ENCODE measurements at places on chromosomes 13 and 19.

DNA sequence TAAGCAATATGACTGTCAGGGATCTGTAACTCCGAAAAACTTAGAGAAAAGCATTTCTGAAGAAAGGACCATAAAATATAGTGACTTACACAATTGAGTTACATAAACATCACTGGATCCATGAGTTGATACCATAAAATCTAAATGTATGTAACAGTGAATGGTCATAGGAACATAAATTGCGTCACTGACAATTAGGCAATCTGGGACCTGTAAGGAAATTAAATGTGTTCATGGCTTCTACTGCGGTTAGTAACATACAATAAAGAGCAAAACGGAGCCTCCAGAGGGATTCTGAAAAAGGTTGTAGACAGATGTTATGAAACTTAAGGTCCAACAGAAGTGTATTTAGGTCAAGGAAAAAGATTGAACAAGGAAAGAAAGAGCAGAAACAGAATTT lies 27.1 kb downstream of the POU4F1 start:
- no peak for DNase-seq

GRCh38 chr13:98399756-98400155 lies 177.2 kb downstream of the STK24 start:
- DNase-seq: no peak

- no peak for DNase-seq
Observed at GRCh38 chr19:5445561-5446055, 9.6 kb upstream of the ZNRF4 start.

DNA sequence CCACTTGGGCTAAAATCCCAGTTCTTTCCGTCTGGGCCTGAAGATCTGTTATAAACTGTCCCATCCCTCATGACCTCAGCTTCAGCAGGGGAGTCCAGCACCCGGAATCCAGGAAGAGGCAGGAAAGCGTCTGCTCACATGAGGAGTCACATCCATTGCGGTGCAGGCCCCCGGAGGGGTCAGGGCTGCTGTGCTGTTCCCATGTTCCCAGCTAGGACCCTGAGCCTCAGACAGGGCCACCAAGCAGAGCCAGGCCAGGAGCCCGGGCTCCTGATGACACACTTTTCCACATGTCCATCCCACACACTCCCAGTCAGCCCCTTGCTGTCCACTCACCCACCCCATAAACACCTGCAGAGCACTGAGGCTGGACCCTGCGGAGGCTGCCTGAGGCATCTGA lies 45.3 kb upstream of the VSTM2B start:
- no peak for DNase-seq

GRCh38 chr13:79581870-79582315 lies 100.9 kb downstream of the NDFIP2 start:
- no peak for DNase-seq

GRCh38 chr13:113670541-113670940 lies 3.5 kb downstream of the GRK1 start:
- no peak for DNase-seq

DNA sequence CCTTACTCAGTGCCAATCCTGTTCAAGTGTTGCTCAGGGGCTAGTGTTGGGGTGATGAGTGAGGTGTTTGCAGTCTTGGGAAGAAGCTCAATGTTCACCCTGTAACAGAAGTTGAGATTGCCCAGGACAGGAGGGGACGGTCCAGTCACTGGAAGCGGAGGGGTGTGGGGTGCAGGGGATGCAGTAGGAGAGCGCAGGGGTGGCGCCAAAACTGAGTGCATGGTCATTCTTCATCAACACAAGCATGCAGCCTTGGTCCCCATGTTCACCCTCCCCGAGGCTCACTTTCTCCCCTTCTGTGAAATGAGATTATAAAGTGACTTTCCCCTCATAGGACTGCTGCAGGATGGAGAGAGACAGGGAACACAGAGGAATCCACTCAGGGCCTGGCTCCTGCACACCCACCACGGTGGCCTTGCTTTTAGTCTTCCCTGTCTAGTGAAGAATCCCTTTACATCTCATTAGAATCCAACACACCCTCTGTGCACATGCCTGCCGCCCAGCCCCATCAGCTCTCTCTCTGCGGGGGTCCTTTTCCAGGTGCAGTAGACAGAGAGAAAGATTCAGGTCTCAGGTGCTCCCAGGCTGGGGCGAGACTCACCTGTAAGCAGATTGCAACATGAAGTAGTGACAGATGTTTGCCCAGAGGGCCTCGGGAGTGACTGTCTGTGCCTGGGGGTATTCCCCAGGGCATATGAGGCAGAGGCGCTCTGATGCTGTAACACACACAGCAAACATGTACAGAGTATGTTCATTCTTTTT lies 93.2 kb downstream of the TSHZ3 start:
- no peak for DNase-seq

- DNase-seq: no peak
Observed at GRCh38 chr19:3020321-3020960, 8.6 kb downstream of the TLE2 start.
